Psoas muscle (tissue), 8 donors: ENCODE measurements at places on chromosomes 13 and 19.

GRCh38 chr13:46492946-46493345, 60.0 kb upstream of the LRCH1 start:
- DNase-seq: no peak

GRCh38 chr19:46555628-46556280, 45.4 kb upstream of the CALM3 start:
- DNase-seq: no peak

DNA sequence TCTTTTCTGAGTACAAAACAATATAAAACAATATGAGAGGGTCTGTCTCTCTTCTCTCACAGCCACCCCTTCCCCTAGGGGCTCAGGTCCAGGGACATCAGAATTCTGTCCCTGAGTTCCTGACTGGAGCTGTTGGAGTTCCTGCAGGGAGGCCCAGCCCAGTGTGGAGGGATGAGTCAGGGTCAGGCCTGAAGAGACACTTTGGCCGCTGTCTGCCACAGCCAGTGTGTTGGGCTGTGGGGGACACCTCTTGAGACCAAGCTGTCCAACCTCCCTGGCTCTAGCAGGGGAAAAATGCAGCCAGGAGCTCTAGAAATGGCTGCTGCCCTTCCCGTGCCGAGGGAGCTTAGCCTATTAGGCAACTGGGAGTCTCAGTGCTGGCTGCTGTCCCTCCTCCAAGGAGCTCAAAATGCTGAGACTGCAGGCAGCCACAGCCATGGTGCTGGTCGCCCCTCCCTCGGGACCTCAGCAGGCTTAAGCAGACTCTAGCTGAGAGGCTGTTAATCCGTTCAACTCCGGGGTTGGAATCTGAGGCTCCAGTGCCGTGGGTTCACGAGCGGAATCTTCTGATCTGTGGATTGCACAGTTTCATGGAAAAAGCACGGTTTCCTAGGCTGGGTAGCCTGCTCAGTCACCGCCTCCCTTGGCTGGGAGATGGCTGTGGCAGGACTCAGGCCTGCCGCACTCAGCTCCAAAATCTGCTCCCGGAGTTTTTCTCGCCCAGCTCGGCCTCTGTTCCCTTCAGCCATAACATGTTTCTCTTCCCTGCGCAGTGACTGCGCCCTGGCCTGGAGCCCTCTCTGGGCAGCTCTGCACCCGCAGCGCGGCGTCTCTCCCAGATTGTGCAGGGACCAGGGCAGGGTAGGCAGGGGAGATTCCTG, 3.8 kb upstream of the ZNF626 start:
- DNase-seq: peak; percentile 71

DNA sequence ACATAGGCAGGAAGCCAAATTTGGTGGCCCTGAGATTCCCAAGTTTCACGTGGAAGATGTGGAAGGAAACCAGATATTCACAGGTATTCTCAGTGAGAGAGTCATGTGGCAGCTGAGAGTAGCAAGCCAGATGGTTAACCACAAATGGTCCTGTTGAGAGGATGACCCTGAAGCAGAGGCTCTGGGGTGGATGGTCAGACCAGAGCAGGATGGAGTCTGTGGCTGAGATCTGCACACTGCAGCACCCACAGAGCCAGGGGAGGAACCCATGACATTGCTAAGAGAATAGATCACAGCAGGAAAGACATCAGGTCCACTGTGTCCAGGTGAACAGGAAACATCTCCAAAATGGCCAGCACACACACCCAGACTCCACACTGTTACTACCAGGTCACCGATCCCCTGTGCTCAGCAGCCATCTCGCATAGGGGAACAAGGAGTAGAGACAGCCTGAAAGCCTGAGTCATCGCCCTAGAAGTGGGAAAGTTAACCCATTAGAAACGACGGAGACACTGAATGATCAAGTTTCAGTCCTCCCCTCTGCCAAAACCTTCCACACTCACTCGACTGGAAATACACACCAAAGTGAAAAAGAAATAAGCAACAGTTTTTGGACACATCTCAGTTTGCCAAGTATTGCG, 160.0 kb downstream of the RBM26 start:
- DNase-seq: no peak

- no peak for DNase-seq
Measured at GRCh38 chr13:33205804-33206221, 79.7 kb downstream of the STARD13 start.

GRCh38 chr13:71638751-71639150, 228.3 kb downstream of the DACH1 start:
- DNase-seq: no peak

GRCh38 chr13:78306519-78307206, 296.7 kb downstream of the POU4F1 start:
- peak; percentile 36 for DNase-seq

GRCh38 chr13:36850790-36851438, 31.9 kb downstream of the RFXAP start:
- no peak for DNase-seq
